Mammary epithelial cell (primary cell): ENCODE measurements at places on chromosomes 3 and 15.

GRCh38 chr3:69496856-69497255, 111.0 kb upstream of the FRMD4B start:
- no peak for DNase-seq

- no peak for DNase-seq
These were observed 159.7 kb downstream of the RSL24D1 start for GRCh38 chr15:55037071-55037470.

DNA sequence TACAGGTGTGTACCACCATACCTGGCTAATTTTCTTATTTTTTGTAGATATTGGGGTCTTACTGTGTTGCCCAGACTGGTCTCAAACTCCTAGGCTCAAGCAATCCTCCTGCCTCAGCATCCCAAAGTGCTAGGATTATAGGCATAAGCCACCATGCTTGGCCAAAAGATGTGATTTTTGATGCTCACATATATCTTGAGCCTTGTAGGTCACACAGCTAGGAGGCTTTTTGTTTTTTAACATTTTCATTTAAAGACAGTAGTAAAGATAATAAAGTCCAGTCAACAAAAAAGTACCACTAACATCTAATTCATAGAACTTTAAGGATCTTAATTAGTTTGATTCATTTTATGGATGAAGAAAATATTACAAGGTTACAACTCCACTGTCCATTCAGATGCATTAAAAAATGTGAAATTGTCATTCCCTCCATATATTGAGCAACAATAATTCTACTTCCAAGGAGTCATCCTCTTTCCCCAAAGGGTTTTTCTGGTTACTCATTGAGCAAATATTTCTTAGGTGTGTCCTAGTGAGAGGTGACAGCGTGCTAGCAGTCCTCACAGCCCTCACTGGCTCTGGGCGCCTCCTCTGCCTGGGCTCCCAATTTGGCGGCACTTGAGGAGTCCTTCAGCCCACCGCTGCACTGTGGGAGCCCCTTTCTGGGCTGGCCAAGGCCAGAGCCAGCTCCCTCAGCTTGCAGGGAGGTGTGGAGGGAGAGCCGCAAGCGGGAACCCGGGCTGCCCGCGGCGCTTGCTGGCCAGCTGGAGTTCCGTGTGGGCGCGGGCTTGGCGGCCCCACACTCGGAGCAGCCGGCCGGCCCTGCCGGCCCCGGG, 8.3 kb upstream of the TASOR start:
- DNase-seq = peak; percentile 86

DNA sequence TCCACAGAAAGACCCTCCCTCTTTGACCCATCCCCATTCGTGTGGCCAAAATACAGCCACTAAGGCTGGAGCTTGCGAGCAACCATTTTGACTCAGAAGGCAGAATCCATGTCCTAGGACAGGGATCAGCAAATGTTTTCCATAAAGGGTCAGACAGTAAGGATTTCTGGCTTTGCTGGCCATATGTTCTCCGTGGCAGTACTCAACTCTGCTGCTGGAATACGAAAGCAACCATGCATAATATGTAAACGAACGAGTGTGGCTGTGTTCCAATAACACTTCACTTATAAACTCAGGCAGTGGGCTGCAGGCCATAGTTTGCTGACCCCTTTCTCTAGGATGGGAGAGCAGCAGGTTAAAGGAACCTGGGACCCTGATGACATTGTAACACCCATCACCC, 77.6 kb upstream of the WNT5A start:
- DNase-seq = no peak

- DNase-seq = no peak
These were observed 632.2 kb downstream of the FOXP1 start for GRCh38 chr3:70951316-70951715.

DNA sequence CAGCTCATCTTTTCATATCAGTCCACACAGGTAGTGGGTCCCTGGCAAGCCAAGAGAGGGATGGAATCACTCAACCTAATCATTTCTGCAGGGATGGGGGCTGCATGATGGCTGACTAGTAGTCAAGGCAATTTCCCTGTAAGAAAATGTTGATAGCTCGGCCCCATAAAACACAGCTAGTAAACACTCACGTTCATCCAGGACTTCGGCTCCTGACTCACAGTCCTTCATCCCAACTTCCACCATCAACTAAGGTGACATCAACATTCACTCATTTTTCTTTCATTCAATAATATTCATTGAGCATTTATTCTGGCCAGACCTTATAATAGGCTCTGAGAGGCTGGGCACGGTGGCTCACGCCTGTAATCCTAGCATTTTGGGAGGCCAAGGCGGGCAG, 4.4 kb upstream of the ACAP2 start:
- no peak for DNase-seq

GRCh38 chr15:88049506-88049905, 207.0 kb downstream of the NTRK3 start:
- DNase-seq = no peak

GRCh38 chr15:73633991-73634495, 854 bp upstream of the NPTN start:
- DNase-seq = peak; percentile 92

- DNase-seq = no peak
These were observed 975.5 kb upstream of the CFAP20DC start for GRCh38 chr3:60025096-60026050.

- DNase-seq = no peak
These were observed 54.5 kb upstream of the OCA2 start for GRCh38 chr15:28153492-28154119.
